Cardiac fibroblast (primary cell): ENCODE measurements at places on chromosomes 13 and 19.
A peak's percentile ranks its signal among the peaks of the same experiment; 100 is the strongest.

- DNase-seq = peak; percentile 49
These were observed 35.6 kb upstream of the NANOS3 start for GRCh38 chr19:13841086-13841961.

DNA sequence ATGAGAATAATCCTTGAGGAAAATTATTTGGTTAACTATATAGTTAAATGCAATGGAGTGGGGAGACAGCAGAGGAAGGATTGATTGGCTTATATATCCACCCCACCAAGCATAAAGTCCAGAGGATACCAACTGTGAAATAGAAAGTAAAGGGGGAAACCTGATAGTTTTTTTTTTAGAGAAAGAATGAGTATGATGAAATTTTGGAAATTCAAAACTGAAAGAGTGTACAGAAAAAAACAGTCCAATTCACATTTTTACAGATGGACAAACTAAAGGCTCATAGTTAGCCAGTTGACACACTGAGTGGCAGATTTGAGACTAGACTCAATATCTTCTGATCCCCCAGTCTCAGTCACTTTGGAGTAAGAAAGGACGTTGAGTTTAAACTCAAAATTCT lies 51.1 kb downstream of the FNDC3A start:
- peak; percentile 7 for DNase-seq

DNA sequence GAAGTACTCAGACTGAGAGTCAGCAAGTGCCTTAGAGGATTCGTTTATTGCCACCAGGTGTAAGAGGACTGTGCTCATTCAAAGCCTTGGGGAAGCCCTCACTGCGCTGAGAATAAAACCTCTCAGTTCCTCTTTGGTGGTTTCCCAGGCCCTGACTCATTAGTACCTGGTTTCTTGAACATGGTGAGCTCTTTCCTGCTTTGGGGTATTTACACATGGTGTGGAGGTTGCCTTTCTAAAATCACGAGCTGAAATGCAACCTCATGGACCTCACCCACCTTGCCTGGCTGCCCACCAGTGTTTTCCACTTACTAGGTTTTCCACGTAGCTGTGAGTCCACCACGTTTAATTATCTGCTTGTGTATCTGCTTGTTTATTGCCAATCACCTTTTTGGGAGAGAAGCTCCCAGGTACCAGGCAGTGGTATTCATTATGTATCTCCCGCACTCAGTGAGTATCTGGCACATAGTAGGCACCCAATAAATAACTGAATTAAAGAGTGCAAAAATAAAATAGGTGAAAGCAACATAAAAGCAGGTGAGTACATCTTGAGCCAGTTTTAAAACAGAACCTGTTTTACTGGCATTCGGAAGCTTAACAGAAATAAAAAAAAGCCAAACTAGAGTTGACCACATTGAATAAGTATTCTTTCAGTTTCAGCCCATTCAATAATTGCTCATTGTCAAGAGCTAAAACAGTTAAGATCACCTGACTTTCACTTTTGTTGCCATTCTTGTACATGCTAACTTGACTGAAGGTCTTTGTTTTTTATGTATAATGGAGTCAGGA lies 533.0 kb downstream of the MYO16 start:
- DNase-seq = no peak

GRCh38 chr19:15555021-15555420 lies 46.7 kb downstream of the CYP4F22 start:
- no peak for DNase-seq

- peak; percentile 36 for DNase-seq
These were observed 5.0 kb downstream of the MVB12A start for GRCh38 chr19:17424743-17425365.

- no peak for DNase-seq
These were observed 54.9 kb downstream of the SLC7A9 start for GRCh38 chr19:32814624-32815023.

DNA sequence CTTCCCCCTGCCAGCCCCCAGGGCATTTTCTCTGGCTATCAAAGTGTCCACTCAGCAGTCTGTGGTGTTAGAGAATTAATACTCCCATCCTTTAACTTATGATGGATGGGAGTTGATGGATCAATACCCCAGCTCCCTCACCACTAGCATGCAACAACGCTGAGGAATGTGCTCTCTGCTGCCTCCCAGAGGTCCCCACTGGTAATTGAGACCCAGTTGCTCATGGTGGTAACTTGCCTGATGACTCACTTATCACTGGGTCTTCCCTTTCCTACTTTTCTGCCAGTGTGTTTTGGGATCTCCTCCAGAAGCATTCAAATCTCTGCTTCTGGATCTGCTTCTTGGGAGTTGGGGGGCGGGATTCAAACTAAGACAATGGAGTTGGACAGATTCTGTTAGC lies 20.3 kb upstream of the CACNA1A start:
- peak; percentile 19 for DNase-seq

GRCh38 chr13:23007426-23007825 lies 173.4 kb upstream of the SGCG start:
- no peak for DNase-seq

- DNase-seq = no peak
These were observed 158.7 kb downstream of the FLT1 start for GRCh38 chr13:28336193-28336657.

GRCh38 chr13:48849515-48849914 lies 126.2 kb upstream of the FNDC3A start:
- DNase-seq = no peak

DNA sequence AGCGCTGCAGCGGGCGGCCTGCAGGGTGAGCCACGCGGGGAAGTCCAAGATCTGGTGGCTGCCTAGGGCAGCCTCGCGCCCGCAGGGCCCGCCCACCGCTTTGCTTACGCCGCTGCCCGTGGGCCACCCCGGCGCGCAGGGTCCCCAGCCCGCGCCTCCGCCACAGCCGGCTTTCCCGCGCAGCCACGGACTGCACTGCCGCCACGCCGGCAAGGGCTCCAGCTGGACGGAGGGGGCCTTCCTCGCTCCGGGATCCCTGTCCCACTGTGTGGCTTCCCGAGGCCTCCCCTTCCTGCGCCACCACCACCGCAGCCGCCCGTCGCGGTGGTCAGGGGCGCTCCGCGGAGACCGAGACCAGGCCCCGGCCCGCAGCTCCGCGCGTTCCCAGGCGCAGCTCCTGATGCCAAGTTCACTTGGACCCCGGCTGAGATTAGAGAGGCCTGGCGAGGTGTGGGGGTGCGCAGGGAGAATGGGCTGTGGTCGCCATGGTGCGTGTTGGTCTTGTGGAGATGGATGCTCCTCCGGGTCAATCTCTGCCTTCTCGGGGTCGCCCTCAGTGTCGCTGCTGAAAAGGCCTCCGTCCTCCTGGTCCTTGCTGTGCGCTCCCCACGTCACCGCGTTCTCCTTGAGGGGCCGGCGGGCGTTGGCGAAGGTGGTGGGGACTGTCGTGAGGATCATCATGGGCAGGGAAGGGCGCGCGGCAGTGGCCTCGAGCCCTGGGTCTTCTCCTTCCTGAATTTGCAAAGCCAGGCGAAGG lies 17.9 kb upstream of the RNF17 start:
- no peak for DNase-seq

DNA sequence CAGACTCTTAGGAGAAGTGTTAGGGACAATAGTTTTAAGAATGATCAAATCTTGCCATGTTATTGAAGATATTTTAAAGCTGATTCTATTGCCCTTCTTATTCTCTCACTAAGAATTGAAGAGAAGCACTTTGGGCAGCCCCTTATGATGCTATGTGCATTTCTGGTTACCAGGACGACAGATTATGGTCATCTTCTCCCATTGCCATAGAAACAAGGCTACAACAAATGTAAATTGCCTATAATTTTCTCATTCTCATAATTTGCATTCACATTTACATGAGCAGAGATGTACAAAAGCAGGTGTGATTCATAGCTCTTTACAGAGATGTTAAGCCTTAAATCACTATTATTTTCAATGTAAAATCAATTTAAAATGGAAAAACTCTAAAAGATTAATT lies 137.3 kb upstream of the PCDH9 start:
- DNase-seq = no peak

DNA sequence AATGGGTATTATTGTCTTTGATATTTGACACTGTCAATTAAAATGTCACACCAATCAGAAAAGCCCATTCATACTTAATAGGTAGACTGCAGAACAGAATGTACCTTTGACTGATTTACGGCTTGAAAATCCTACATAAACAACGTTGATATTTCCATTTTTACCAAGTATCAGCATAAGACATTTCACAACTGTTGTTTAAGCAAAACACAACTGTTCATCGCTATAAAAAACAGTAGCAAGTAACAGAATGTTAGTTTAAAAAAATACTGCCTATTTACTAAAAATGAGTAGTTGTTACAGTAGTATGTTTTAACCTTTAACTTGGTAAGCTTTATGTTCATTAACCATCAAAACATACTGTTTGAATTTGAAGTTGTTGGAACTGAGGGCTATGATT lies 1096.6 kb downstream of the PCDH17 start:
- DNase-seq = no peak

DNA sequence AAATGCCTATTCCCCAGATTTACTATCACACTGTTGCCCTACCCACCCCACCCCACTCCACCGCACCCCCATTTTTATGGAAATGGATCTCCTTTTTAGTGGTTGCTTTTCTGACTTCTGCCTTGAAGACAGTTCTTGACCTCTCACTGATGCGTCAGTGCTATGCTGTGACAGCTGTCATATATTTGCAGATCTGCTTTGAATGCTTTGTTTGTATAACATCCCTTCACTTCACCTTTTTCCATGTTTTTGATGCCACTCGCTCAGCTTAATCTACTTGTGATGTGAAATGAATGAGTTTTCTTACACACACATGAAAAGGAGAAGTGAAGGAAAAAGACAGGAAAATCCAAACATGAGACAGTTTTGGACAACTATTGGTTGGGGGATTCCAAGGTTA lies 731.0 kb downstream of the SLITRK6 start:
- no peak for DNase-seq

DNA sequence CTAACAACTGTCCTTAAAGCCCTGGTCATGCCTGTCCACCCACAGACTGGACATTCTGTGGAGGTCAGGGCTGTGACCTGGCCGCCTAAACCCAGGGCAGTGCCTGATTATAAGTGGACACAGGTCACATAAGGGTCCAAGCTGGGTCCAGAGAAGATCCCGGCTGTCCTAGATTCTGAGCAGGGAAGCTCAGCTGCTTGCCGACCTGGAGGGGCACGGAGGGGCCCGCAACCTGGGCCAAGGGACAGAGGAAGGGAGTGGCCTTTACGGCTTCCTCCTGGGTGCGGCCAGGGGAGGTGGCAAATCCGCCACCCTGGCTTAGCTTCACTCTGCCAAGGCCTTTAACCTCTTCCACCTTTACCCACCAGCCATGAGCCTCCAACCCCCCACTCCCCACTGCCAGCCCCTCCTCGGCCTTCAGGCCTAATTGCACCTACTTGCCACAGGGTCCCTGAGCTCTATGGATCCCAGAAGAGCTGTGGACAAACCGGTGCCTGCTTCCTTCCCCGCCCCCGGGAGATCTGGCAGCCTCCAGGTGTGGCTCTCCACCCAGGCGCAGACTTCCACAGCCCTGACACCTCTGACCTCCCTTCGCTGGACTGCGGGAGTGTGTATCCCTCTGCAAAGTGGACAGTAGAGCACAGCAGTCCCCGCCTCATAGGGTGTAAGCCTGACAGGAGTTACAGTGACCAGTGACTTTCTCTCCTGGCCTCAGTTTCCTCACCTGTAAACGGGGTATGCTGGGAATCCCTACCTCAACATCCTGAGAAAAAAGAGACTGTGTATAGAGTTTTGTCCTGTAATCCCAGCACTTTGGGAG lies 1.7 kb downstream of the CD320 start:
- no peak for DNase-seq

DNA sequence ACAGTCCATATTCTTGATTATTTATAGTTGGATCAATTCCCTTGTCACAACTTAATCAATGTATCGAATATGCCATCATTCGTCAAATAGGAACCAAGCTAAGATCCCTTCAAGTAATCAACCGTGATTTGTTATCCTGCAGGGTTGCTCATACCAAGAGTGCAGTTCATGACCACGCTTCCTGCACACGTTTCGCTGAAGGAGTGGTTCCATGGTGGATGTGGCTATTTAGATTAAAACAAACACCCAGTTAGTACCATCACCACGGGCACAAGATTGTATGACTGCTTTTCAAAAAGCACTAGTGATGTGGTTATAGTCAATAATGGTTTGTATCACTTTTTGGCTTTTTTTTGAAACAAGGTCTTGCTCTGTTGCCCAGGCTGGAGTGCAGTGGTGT lies 41.1 kb upstream of the CCNE1 start:
- no peak for DNase-seq

DNA sequence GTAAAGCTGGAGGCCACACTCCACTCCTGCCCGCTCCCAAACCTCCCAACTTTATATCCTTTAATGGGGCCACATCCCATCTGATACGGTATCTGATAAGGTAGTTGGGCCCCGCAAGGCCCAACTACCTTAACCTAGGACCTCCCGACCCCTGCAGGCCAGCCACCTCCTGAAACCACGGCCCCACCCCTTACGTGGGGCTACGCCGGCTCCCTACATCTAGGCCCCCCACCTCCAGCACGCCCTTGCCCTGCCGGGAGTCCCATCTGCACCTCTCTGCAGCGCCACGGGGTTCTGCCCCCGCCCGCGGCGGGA lies 2.2 kb downstream of the IGFLR1 start:
- DNase-seq = no peak

DNA sequence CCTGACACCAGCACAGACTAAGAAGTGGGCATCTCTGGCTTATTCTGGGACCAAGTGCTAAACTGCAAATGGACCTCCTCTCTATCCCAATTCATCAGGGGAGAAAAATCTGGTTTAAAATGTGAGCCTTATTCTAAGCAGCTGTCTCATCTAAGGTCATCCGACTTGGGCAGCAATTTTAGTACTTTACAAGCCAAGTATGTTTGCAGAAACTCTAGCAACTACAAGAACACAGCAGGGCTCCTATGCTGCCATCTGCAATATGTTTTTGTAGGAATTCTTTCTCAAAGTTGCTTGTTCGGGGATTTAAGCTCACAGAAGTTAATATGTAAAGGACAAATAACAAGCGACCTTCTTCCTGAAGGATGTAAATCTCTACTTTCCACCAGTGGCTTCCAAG lies 113.1 kb downstream of the FOXO1 start:
- DNase-seq = no peak

DNA sequence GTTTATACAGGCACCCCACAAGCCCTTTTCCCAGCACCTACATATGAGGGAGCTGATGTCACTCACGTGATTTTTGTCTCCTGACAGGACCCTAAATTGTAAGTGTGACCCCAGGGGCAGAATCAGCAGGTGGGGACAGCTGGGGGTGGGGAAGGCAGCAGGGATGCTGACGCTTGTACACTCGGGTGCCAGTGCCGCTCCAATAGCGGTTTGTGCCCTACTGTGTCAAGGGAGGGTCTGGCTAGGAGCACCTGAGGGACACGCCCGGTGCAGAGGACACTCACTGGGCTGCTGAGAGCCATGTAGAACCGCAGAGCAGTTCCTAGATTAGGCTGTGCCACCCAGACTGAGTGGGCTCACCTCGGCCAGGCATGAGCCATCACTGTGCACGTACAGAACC lies 81.3 kb downstream of the SCGB2B2 start:
- no peak for DNase-seq
